ENCODE measurements at places on chromosomes 16 and 17.

GRCh38 chr17:73788111-73788510, 143.9 kb upstream of the SDK2 start:
- DNase-seq = no peak

DNA sequence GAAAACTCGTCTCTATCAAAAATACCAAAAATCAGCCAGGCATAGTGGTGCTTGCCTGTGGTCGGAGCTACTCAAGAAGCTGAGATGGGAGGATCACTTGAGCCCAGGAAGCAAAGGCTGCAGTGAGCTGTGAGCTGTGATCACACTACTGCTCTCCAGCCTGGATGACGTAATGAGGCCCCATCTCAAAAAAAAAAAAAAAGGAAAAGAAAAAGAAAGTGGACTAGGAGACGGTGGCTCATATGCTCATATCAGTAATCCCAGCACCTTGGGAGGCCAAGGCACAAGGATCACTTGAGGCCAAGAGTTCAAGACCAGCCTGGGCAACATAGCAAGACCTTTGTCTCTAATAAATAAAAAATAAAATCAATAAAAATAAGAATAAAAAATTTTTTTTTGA, 8.8 kb upstream of the SUMO2 start:
- peak; percentile 52 for DNase-seq

DNA sequence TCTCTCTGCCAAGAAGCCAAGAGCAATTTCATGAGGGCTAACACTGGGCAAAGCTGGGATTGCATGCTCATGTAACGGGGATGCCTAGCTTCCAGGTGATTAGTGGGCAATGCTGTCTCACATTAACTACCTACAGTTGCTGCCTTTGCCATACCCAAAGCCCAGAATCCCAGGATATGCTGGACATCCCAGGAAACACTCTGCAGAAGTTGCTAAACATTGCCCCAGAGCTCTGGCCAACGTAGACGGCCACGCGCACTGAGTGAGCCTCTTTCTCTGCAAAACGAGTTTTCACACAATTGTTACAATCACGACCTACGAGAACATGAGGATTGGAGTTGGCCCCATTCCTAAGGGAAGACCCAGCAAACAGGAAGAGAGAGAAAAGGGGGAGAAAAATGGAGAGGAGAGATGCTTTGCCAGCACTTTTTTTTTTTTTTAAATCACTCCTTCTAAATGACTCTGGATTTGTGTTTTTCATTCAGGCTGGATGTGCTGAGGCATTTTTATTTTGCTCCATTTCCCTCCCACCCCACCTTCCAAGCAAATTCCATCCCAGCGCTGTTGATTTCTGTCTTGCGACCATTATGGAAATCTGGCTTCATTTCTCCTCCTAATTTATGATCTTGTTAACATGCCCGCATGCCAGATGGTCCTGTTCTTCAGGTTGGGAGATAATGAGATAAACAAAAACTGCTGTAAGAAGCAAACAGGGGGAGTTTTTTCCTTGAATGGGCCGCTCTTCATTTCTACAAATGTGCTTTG, 112.8 kb upstream of the DNAH9 start:
- DNase-seq = no peak

- DNase-seq = peak; percentile 65
These were observed 1.0 kb upstream of the KCNJ2 start for GRCh38 chr17:70168044-70168976.

DNA sequence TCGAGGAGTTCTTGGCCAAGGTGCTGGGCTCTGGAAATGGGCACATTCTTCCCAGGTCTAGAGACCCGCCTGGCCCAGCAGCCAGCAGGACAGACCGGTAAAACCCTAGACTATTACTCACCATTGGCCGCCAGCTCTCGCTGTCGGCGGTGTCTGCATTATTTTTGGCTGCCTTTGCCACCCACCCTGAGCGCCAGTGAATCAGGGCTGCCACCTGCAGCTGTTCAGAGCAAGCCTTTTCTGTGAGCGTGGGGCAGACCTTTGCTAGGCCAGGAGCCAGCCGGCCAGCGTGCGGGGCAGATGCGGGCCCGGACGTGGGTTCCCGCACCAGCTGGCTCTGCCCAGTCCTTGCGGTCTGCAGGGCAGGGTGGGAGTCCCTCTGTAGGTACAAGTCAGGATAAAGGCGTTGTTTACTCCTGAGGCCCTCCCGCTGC, 15.8 kb upstream of the CLEC18A start:
- DNase-seq = no peak

DNA sequence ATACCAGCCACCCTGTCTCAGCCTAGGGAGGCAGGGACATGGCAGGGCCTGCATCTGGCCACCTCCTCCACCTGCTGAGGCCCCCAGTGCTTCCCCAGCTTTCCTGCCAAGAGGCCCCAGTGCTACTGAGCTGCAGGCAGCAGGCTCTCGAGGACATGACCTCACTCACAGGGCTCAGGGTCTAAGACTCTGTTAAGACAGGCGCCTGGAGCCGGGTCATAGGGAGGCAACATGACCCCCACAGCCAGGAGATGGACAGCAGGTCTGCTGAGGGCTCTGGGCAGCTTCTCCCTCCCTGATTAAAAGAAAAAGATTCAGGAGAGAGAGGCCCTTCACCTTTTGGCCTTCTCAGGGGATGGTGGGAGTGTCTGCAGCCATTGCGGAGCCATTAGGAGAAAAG, 23.2 kb upstream of the FASN start:
- DNase-seq = no peak

- DNase-seq = no peak
These were observed 28.9 kb upstream of the DHX8 start for GRCh38 chr17:43454868-43455267.

- DNase-seq = peak; percentile 9
These were observed at the start of gene PRSS22 for GRCh38 chr16:2857451-2858244. Gene PRSS22 (minus strand): TSS chr16:2858170. CDS start chr16:2858104, 66 bp downstream.

- peak; percentile 84 for DNase-seq
These were observed 5.7 kb downstream of the TRIM47 start for GRCh38 chr17:75872434-75873351.

GRCh38 chr16:66619534-66620428, 15.3 kb downstream of the CMTM3 start:
- DNase-seq = peak; percentile 77

- no peak for DNase-seq
These were observed 24.5 kb upstream of the SUPT4H1 start for GRCh38 chr17:58376472-58377000.

GRCh38 chr16:50114357-50115129, 38.6 kb upstream of the TENT4B start:
- no peak for DNase-seq

- no peak for DNase-seq
These were observed 2.1 kb upstream of the TLCD2 start for GRCh38 chr17:1712271-1712670.

- no peak for DNase-seq
These were observed 189.2 kb downstream of the SEC14L1 start for GRCh38 chr17:77329741-77330531.
